Activated CD4-positive, alpha-beta T cell treated with anti-CD3 and anti-CD28 coated beads for 48 hours (primary cell): ENCODE measurements at places on chromosomes 12 and 14.

DNA sequence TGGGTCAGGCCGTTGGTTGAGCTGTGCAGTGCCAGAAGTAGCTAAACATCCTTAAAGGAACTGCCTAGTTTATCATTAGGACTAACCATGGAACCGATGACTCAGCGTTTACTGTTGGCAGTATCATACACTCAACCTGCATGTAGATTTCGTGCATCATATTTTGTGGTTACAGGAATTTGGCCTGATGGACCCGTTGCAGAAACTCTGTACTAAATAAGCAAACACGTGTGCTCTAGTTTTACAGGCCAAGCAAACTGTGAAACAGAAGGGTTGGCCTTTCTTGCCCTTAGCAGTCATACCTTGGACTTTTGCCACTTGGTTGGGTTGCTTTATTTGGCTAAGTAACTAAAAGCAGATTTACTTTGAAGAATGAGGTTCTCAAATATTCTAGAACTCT, 35.6 kb downstream of the DGLUCY start:
- no peak for DNase-seq

DNA sequence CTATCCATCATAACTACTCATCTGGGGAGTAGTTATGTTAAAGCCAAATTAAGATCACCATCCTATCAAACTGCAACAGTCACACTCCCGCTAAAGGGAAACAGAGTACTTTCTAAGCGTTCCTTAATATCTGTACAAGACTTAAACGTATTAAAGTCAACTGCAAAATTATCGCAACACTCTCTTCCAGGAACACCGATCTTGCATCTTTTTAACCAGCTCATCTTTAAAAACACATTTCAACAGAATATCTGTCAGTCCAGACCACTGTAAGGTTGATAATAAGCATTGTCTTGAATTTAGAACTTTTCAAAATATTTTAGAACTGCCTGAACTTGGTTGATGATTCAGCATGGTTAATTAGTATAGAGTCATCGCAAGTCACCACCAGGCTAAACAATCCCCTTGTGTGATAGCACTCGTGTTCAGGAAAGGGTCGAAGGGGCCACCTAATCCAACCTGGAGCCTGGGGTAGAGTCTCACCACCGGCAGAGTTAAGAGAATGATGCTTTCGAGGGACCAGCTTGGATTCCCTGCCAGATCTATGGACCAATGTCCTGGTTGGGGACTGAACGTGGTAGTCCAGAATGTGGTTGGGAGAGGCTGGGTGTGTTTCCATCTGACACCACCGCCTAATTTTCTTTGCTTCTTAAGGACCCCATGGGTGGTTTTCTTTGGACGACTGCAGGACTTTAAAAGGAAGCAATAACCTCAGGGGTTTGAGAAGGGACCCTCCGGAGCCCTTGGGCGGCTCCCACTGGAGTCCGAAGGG, 890 bp downstream of the SPTLC2 start:
- DNase-seq: peak; percentile 24

- no peak for DNase-seq
These were observed 113.9 kb downstream of the GCH1 start for GRCh38 chr14:54788701-54789100.

DNA sequence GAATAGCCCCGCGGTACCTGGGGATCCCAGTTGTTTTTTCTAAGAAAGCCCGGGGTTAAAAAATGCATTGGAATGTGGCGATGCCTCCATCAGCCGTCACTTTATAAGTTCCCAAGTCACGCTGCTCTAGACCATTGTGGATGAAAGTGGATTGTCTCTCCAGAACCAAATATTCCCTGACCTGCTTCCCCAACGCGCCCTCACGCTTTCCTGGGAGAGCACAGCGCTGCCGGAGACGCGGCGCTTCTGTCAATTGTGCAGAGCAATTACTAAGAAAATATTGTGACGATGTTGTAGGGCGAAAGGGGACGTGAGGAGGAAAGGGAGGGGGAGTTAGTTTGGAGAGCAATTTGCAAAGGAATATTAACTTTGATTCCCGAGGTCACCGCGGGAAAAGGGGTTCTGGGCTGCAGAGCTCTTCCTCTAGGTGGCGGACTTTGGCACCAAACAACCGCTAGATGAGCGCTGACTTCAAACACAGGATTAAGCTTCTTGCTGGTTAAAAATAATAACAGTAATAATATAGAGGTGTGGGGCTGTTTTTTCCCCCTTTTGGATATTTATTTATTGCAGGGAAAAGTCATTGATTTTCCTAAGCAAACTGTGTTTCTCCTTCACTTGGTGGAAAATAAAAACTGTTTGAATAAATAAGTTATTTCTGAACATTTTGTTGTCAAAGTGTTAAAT, 9.6 kb upstream of the FOXG1 start:
- DNase-seq: no peak

DNA sequence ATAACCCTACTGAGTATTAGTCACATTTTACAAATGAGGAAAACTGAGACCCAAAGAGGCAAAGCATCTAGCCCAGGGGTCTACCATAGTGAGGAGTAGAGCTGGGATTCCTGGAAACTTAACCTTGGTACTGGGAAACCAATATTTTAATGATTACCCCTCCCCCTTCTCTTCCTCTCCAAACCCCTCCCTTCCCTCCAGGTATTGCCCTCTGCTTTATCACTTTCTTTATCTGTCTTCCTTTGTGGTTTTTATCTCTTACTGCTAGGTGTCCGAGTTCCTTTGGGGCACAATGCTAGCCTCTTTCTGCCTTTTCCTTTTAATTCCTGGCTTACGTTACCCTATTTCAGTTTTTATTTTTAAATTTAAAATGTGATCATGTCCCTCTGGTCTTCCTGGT, 2.8 kb downstream of the GABARAPL1 start:
- DNase-seq: no peak

DNA sequence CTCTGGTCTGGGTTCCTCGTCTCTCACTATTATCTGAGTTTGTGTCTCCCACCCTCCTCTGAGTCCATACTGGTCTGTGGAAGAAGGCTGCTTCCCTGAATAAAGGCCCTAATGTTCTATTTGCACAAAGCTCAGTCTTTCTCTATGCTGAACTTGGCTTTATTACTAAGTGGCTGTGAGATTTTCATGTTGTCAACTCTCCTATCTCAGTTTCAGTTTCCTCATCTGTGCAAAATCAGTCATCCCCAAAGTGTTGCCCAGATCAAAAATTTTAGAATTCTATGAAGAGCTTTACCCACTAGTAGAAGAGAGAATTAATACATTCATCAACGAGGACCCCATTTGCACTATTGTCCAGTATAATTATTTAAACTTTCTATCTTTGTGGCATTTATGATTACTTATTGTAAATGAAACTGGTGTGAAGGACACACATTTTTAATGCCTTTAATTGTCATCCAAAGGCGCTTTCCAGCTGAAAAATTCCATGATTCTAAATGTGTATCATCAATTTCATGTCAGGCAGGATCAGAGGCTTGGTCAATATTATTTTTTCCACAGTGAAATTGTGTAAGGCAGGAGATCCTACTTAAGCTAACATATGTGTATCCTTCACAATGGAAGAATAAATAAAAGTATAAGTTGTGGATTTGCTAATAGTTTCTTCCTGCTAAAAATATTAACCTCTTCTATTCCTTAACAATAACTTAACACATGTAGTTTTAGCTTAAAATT, 79.1 kb upstream of the EEA1 start:
- no peak for DNase-seq

- no peak for DNase-seq
These were observed 1108.3 kb upstream of the FLRT2 start for GRCh38 chr14:84421621-84422020.

GRCh38 chr12:108046135-108046534, 83.0 kb upstream of the WSCD2 start:
- no peak for DNase-seq

DNA sequence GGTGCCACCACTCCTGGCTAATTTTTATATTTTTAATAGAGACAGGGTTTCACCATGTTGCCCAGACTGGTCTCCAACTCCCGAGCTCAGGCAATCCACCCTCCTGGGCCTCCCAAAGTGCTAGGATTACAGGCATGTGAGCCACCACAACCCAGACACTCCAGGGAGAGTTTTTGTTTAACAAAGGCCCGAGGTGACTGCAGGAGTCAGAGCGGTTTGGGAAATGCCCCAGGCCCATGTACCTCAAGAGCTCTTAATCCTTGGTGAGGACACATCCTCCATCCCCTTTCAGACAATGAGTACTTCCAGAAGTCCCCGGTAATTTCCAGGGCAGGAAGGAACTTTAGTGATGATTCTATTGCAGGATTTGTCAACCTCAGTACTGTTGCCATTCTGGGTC, 176.0 kb downstream of the ESRRB start:
- no peak for DNase-seq

DNA sequence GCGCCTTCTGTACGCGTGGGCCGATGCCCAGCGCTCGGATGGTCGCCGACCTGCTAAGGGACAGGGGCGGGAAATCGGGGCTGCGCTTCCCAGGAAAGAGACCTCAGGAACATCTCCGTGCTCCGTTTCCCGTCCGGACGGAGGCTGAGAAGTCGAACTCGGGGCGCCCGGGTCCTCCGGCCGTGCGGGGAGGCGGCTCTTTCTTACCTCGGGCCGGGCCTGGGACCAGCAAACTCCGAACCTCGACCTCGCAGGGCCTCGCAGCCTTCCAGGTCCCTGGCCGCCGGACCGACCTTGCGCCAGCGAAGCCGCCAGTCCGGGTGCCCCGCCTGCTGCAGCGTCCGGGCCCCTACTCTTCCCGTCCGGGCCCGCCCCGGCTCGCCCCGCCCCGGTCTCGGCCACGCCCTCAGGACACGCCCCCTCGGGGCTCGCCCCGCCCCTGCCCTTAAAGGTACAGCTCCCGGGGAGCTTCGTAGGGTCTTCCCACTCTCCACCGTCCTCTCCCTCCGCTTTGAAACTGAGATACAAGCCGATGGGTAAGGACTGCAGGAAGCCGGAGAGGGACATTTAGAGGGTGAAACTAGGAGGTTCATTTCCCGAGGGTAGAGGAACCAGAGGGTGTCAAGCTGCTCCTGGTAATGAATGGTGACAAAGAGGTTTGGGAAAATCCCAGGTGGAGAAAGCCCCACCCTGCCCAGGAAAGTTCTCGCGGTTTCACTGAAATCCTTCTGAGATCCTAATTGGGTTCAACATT, at the start of gene SLC8B1:
Gene SLC8B1, minus strand, starts transcription at position 324 of the 754 bp plus-strand sequence. CDS start 2,231 bp downstream, outside the sequence.
- DNase-seq: peak; percentile 91
